ENCODE measurements at places on chromosomes 2 and 18.

DNA sequence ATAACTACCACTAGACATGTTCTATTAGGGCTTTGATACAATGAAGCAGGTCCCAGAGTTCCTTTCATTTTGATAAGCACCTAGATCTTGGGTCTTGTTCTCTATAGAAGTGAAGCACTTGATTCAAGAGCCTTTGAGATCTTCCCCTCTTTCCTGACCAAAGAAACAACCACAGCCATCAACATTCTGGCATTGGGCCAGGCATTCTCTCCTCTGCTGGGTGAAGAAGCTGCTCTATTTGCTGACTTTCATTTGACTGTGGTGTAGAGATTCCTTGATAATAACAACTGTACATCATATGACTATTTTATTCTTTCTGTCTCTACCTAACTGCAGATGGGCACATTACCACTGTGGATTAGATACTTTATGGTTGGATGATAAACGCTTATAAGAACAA, 96.6 kb upstream of the LYPD1 start:
- DNase-seq, result no peak

- DNase-seq, result no peak
Observed at GRCh38 chr2:203918839-203919238, 17.7 kb upstream of the ICOS start.

DNA sequence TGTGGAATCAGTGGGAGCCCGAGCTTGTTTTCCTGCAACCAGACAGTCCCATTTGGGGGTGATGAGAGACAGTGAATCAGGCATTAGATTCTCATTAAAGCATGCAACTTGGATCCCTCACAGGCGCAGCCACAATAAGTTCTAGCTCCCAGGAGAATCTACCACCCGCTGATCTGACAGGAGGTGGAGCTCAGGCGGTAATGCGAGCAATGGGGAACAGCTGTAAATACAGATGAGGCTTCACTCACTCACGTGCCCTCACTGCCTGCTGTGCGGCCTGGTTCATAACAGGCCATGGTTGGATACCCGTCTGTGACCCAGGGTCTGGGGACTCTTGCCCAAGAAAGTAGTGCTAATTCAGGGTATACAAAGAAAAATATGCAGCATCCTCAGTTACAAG, 144.8 kb upstream of the RGPD4 start:
- DNase-seq, result no peak

GRCh38 chr2:206981086-206981674, 41.9 kb downstream of the CPO start:
- DNase-seq, result no peak

GRCh38 chr18:26803643-26804042, 61.9 kb downstream of the AQP4 start:
- DNase-seq, result no peak
